ENCODE measurements at places on chromosomes 3 and 15.
A peak's percentile ranks its signal among the peaks of the same experiment; 100 is the strongest.

GRCh38 chr15:50066202-50066601 is 52.8 kb downstream of the ATP8B4 start:
- DNase-seq: no peak

GRCh38 chr15:73650416-73651126 is 17.4 kb upstream of the NPTN start:
- DNase-seq: no peak

GRCh38 chr3:191197761-191198306 is 1.2 kb upstream of the OSTN start:
- DNase-seq: no peak

DNA sequence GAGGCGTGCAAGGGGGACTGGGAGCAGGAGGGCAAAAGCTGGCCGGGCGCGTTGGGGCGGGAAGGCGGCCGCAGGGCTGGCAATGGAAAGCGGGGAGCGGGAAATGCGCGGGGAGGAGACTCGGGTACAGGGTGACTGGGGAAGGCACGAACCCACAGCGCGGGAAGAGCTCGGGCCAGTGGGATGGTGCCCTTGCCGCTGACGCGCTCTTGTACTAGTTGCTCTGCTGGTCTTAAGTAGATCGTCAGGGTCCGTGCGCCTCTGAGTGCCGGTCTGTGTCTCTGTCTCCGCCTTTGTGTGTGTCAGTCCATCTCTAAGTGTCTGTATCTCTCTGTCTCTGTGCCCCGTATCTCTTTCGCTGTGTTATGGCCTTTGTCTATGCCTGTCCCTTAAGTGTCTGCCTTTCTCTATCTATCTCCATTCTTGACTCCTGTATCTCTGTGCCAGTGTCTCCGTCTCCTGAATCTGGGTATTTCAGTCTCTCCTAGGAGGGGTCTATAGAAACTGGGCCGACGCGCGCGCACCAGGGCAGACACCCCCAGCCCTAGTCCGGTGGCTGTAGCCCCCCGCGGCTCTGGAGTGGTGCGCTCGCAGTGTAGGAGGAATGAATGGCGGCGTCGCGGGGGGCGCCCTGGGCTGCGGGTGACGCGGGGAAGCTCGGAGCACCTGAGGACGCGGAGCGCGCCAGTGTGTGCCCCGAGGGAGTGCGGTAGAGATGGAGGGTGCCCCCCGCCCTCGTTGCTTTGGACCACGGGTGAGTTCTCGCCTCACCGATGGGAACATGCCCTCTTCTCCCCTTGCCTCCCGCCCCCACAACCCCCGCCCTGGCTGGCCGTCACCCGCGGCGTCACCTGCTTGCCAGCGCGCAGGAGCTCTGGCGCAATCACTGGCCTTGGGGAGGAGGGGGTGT is 756 bp upstream of the CAMK2N2 start:
- peak; percentile 62 for DNase-seq

DNA sequence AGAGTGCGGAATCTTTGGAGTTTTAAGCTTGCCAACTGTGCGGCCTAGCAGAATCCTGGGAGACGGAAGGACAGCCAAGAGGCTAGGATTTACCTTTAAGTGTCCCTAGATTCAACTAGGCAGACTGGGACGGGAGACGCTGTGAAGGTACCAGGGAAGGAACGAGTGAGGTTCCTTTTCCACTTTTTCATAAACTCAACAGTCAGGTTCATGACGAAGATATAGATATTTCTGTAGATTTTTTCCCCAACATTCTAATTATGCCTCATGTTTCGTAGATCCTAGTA is 564 bp upstream of the GABPB1 start:
- no peak for DNase-seq

DNA sequence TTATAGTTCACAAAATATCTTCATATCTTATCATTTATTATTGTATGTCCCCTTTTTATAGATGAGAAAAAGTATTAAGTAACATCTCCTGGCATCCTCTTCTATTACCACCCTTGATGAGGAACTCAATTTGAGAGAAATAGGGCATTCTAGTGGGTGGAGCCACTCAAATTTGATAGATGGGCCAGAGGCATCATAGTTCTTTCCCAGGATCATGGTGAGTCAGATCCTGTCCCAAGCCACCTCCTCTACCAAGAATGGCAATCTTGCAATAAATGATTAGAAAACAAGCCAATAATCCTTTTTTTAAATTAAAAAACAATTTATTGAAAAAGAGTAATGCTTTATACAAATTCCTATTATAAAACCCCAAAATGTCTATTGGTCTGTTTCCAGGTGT is 16.8 kb downstream of the CLDN1 start:
- DNase-seq: no peak

GRCh38 chr15:80208758-80209734 is 43.0 kb downstream of the CTXND1 start:
- DNase-seq: no peak

GRCh38 chr3:105959851-105960250 is 91.0 kb upstream of the CBLB start:
- DNase-seq: no peak

DNA sequence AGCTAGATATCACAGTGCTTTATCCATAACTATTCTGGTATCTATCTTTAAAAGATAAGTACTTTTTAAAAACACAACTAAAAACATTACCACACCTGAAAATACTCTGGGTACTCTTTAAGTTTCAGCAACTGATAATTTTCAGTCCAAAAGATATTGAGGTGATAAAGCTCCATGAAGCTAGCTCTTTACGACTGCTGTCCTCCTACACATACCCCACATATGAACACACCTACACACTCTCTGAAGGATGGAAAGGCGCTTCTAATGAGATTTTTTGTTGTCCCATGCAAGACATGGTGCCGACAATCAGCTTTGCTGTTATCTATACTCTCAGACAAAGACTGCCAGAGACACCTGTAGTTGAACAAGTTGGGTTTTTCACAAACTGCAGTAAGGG is 19.1 kb upstream of the TM4SF4 start:
- DNase-seq: no peak

GRCh38 chr3:14306142-14306541 is 96.3 kb upstream of the SLC6A6 start:
- no peak for DNase-seq

- DNase-seq: no peak
Observed at GRCh38 chr3:45773714-45774449, 22.5 kb downstream of the SLC6A20 start.

- no peak for DNase-seq
Observed at GRCh38 chr15:40755812-40756208, 756 bp upstream of the RMDN3 start.

GRCh38 chr3:152255290-152255689 is 13.4 kb upstream of the MBNL1 start:
- DNase-seq: no peak

GRCh38 chr15:69997813-69998212 is 99.9 kb downstream of the TLE3 start:
- no peak for DNase-seq

GRCh38 chr3:129947538-129948240 is 26.8 kb upstream of the TRH start:
- DNase-seq: no peak

DNA sequence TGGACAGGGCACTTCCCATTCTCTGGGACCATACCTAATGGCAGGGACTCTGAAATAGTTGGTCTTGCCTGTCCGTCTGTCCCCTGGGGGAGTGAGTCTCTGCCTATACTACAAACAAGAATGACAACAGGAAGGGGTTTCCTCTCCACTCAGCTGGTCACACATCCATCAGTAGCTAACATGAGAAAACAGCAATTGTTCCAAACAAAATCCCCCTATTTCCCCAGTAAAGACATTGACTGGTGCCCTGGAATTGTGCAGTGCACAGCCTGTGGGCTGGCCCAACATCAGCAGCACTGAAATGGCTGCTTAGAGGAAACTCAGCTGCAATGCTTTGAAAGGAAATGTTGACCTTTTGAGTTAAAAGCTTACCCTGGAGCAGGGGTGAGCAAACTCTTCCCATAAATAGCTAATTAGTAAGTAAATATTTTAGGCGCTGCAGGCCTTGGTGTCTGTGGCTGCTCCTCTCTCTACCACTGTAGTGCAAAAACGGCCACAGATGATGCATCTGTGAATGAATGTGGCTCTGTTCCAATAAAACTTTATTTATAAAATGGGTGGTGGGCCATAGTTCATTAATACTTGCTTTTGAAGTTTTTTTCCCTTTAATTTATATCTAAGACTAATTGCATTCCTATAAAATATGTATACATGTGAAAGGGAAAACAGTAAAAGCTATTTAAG is 174.3 kb downstream of the KLF13 start:
- DNase-seq: no peak

DNA sequence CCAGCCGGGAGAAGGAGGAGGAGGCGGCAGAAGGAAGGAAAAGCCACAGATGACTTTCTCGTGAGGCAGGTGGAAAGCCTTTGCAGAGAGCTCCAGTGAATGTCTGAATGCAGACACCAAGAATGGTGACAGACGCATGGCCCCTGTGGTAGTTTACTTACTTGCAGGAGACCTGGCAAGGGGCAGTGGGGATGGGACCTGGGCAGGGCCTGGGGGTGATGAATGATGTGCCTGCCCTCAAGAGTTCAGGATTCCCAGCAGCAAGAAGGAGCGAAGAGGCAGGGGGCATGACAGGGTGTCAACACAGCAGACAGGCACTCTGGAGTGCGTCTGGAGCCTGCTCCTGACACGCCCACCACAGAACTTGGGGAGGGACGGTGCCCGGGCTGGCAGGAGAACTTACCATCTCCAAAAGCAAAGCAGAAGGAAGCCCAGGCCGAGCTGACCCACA is 260.5 kb upstream of the LYSMD4 start:
- DNase-seq: no peak

DNA sequence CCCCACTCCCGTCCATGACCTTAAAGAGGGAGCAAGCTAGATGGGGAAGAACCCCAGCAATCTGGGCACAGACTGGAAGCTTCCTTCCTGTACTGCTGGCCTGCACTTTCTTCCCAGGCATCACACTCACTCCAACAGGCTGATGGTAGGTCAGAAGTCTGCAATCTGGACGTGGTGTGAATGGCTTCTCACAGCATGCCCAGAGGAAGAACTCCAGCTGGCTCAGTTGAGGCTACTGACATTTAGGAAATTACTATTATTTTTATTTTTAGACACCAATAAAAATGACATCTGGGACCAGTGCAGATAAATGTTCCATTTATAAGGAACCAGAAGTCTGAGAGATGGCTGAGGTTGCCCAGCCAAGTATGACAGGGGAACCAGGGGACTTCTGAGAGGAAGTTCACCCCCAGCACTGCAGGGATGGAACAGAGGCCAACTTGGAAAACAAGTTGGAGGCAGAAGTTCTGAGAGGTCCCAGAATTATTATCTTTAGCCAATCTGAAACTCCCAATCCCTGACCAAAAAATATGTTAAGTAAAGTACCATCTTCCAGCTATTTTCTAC is 163.8 kb upstream of the CTNNB1 start:
- DNase-seq: no peak

DNA sequence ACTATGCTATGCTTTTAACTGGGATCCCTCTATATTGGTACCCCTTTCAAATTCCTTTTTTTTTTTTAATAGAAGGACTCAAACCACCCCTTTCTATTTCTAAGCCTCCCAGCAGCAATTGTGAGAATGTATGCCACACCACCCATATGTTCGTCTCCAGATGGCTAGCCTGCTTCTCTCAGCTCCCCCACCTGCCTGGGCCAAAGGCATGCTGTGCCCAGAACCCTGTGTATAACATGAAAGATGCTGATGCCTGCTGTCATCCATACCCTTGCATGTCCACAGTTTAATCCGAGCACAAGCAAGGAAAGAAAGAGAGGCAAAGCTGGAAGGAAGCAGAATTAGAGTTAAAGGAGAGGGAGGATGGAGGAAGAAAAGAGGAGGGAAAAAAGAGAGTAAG is 159.5 kb upstream of the CNTN6 start:
- DNase-seq: no peak

- DNase-seq: no peak
Observed at GRCh38 chr15:59696332-59696731, 7.2 kb upstream of the BNIP2 start.

GRCh38 chr3:157669416-157669815 is 166.2 kb upstream of the VEPH1 start:
- DNase-seq: no peak

DNA sequence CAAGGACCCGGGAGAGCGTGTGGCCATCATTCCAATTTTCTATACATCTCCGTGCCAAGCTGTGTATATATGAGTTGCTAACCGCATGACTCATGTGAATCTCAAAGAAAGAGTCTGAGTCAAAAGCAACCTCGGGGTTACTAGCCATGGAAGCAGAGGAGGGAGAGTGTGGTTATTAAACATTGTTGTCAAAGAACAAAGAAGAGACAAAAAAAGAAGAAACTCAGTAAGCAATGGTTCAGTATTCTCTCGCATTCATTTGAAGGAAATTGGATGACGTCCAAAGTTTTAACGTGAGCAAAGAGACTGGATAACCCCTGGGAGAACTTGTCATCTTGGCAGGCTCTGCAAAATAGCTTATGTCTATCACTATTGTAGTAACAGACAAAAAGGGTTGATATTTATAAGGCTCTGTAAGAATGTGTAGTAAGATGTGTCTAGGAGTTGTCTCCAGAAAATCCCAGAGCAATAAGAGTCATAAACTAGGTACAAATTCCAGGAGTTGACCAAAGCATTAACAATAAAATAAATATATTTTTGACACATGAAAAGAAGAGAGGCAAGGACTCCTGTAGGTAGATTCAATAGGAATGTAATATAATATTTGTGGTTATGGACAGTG is 52.8 kb upstream of the GRM7 start:
- no peak for DNase-seq

DNA sequence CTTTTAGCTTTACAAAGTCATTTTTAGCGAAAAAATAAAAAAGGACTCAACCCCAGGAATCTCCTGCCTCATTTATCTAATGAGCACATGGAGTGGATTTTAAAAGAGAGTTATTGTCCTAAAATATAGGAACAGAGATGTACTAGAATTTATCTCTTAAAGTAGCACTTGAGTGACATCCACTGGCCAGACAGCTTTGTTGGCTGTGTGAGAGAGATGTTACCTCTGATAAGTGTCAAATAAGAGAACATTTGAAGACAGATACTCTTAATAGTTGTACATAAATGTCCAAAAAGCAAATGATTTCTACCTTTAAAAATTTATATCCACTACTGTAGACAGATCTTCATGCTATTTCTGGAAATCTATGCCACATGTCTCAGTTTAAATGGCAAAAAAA is 12.3 kb upstream of the MFSD1 start:
- DNase-seq: no peak

DNA sequence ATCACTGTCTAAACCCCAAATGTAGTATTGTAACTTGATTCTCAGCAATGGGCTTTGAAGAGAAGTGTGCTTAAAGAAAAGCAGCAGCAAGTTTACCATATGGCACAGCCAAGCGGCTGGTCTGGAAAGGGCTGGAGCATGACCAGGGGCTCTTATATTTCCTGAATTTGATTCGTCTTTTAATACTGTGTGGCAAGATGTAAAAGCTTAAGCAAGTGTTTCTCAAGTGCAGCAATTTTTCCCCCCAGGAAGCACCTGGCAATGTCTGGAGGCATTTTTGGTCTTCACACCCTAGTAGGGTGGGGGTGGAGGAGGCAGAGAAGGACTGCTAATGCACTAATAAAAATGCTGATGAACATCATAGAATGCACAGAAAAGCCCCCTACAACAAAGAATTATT is 397.9 kb downstream of the NTRK3 start:
- DNase-seq: no peak

- no peak for DNase-seq
Observed at GRCh38 chr3:134749802-134750553, 45.1 kb upstream of the EPHB1 start.

All from NCI-H1436 treated with DMSO at 0.1 percent for 48 hours (cell line).